ENCODE measurements at places on chromosomes 7 and 10.

GRCh38 chr7:148987010-148987750 lies 41.1 kb downstream of the PDIA4 start:
- DNase-seq, result peak; percentile 83

- DNase-seq, result no peak
Observed at GRCh38 chr7:143269251-143269650, 6.0 kb downstream of the GSTK1 start.

DNA sequence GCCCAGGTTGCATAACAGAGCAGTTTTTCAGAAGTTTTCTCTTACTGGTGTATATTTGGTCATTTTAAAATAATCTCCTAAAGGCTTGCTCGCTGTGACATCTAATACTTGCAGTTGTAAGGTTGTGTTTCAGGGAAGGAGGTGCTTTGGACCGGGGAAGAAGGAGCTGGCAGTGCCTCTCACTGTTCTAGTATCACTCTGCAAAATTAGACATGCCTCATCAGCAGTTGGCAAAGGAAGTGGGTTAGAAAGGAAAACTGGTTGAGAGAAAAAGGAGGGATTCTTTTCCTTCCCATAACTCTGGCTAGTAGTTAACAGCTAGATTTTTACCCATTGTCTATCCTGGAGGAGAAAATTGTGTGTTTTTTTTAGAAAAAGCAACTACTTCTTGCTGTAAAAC lies 34.8 kb downstream of the CUL1 start:
- DNase-seq, result no peak

- DNase-seq, result no peak
Observed at GRCh38 chr7:151012031-151012692, 12.1 kb downstream of the ATG9B start.

DNA sequence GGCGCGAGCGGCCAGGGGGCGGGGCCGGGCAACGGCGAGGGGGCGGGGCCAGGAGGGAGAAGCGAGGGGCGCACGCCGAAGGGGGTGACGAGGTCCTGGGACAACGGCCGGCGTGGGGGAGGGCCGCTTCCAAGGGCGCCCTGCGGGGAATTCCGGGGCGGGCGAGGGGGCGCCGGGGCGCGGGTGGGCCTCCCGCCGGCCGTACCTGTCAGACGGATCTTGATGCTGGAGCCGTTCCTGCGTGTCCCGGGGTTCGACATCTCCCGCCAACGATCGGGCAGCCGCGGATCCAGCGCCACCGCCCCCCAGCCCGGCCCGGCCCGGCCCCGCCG lies 421 bp downstream of the SMURF1 start:
- peak; percentile 87 for DNase-seq

Measured in natural killer cell treated with Interleukin-12 subunit alpha and Interleukin-12 subunit beta and Interleukin-15 and Interleukin-18, amount 100 ng/mL, for 72 hours (primary cell).